ENCODE measurements at places on chromosomes 6 and 20. TPM values are rescaled to one million over a fixed set of nuclear protein-coding genes. Genes with fewer than 3 reads are reported as not detected.

DNA sequence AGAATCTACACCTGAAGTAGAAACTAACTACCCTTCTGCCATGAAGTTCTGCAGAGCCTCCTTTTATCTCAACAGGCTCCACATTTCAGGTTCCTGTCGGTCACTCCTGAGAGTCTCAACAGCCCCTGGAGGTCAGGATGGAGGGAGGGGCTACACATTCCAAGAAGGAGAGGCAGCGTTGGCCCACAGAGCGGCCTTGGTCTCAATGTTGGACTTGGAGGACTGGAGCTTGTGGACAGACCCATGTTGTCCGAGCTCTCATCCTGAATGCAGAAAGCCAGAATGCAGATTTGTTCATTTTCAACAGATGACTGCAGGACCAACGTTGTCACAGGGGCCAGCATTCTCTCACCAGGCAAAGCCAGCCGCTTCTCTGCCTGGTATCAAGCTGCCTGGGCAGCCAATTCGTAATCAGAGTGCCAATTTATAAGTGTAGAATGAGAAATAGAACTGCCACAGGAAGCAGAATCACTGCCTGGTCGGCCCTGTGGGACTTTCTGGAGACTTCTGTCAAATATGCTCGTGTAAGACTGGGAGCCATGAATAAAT is 212.5 kb upstream of the SNX9 start:
- no peak overlapping the region for H3K4me3 ChIP-seq
- H3K27me3 ChIP-seq, result no peaks in the 10 kb centered on the region
- no peak for DNase-seq
- H3K4me1 ChIP-seq, result peaks cover 44% of the 10 kb centered on the region

The GFRAL gene
- not detected for total RNA-seq

DNA sequence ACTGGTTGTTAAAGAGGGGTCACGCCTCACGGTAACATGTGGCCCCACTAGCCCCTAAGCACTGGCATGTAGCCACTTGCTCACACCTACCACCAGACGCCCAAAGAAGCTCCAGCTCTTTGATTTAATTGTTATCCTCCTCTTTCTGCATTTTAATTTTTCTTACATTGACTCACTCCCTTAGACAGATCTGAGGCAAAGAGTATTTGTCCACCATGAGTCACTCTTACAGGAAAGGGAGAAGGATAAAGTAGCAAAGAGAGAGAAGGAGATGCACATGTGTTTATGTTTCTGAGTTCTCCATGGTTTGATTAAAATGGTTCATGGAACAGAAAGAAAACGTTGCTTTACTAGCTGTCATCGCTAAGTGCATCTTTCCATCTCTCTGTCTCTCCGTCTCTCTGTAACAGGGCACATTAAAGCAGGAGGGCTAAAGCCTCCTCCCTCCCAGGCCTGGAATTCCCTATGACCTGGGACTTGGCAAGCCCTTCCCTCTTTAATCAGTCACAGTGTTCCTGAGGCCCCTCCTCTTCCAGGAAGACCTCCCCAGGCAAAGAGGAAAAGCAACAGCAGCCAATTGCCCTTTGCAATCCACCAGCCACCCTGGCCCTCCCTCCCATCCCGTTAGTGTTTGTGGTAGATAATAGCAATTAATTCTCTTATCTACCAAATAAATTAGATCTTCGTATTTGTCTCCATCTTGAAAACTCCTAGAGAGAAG is 112.8 kb upstream of the TSHZ2 start:
- DNase-seq, result no peak
- H3K27ac ChIP-seq, result no peak overlapping the region
- no peak overlapping the region for H3K4me3 ChIP-seq
- no peaks in the 10 kb centered on the region for H3K4me1 ChIP-seq
- H3K27me3 ChIP-seq, result no peaks in the 10 kb centered on the region

DNA sequence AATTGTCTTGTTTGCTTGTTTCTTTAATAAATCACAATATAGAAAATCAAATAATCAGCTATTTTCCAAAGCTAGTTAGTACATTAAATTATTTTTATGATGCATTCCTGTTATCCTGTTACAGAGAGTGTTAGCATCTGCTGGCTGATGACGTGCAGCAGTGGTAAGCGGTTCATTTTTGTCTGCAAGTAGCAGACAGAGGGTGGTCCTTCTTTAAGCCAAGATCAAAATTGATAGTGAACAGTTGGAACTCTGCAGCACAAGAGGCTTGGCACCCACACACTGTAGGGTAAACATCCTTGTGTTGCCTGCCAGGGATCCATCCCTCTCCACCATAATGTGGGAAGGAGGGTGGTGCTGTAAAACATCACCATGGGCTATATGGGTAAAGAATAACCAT is 158.3 kb downstream of the FRK start:
- H3K4me1 ChIP-seq, result no peaks in the 10 kb centered on the region
- H3K27me3 ChIP-seq, result no peaks in the 10 kb centered on the region
- DNase-seq, result no peak
- no peak overlapping the region for H3K4me3 ChIP-seq
- no peak overlapping the region for H3K27ac ChIP-seq

The TFB1M gene
- total RNA-seq, result 48.9 TPM

DNA sequence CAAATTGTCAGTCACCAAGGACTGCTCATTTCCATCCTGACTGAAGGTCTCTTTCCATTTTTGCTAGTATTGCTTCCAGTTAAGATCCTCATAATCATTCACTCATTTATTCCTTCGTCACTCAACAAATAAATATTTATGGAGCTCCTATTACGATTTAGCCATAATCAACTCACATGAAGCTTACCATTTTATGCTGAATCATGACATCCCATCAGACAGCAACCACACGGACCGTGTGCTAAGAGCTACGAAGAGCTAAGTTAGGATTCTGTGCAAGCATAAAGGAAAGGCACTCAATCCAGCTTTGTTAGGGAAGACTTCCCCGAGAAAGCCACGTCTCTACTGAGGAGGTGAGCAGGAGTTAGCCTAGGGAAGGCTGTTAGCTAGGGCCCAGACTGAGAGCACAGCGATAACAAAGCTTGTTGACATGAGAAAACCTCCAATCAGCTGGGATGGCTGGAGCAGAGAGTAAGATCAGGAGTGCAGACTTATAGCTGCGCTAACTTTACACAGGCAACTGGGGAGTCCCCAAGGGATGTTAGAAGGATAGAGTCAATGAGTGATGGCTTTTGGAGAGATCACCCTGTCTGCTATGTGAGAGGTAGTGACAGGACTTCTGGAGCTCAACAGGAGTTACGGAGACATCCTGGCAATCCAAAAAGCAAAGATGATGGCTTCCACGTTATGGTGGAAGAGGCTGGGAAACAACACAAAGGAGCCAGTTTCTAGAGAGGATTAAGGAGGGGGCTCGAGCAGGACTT is 2.6 kb upstream of the GID8 start:
- H3K36me3 ChIP-seq, result peaks cover 42% of the 10 kb centered on the region
- no peak overlapping the region for H3K4me3 ChIP-seq
- H3K27ac ChIP-seq, result no peak overlapping the region
- H3K27me3 ChIP-seq, result no peaks in the 10 kb centered on the region

- no peak overlapping the region for H3K27ac ChIP-seq
- H3K4me3 ChIP-seq, result no peak overlapping the region
- peaks cover 4% of the 10 kb centered on the region for H3K27me3 ChIP-seq
- DNase-seq, result no peak
Measured at GRCh38 chr6:87093651-87094050, 1.3 kb downstream of the CGA start.

- H3K36me3 ChIP-seq, result peaks cover 38% of the 10 kb centered on the region
- peaks cover 17% of the 10 kb centered on the region for H3K27me3 ChIP-seq
- DNase-seq, result no peak
- H3K27ac ChIP-seq, result no peak overlapping the region
- H3K4me3 ChIP-seq, result no peak overlapping the region
- H3K4me1 ChIP-seq, result 0 out of 2 replicates have a peak, but pooled peaks cover 4% of the 10 kb centered on the region
Measured at GRCh38 chr6:33193619-33194018, 1.4 kb upstream of the COL11A2 start.

- no peak for DNase-seq
- H3K4me1 ChIP-seq, result no peaks in the 10 kb centered on the region
- no peaks in the 10 kb centered on the region for H3K36me3 ChIP-seq
- 0 out of 2 replicates have a peak, but pooled peaks cover 3% of the 10 kb centered on the region for H3K27me3 ChIP-seq
Measured at GRCh38 chr6:169254456-169255316, 1.0 kb upstream of the THBS2 start.

DNA sequence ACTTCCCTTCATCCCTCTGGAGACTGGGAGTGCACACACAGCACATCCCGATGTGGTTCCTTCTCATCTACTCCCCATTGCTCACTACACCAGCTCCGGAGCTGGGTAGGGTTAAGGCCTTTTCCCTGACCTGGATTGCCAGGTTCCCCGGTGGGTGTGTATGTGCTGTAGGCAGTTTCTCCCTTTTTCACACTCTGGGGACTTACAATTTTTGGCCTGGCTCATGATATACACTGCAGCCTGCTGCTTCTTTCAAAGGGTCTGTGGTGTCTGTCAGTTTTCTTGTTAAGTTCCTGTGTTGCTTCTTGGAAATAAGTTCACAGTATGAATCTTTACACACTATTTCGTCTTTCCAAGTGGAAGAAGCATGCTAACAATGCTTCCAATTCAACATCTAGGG is 405.5 kb downstream of the UTRN start:
- H3K27ac ChIP-seq, result no peak overlapping the region
- DNase-seq, result no peak

DNA sequence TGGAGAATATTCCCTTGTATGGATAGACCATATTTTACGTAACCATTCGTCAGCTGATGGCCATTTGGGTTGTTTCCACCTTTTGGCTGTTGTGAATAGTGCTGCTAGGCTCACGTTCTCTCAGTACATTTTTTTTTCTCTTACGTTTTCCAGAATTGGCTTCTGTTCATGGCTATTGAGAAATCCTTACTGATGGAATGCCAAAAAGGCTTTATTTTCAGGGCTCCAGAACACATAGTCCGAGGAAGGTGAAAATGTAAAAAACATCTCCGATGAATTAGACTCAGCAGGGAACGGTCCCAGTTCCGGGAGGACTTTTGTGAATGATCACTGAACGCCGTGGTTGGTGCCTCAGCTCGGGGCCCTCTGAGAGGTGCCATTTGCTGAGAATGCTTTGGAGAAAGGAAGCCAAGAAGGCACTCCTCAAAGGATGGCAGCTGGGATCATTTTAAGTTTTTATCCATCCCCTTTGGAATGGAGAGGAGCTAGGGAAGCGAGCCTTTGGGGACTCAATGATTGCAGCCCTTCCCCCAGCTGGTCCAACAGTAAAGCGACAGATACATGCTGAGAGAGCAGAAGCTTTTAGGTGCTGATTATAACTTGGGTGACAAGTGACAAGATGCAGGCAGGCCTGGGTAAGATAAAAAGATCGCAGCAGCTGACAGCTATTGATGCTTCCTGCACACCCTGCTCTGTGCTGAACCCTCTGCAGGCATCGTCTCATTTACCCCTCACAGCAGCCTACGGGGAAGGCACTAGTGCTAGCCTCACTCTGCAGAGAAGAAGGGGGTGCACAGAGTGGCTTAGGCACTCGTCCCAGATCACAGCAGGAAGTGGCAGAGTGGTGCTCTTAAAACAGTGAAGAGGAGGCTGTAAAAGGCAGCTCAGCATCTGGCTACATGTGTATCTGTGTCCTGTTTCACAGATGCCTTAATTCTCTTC is 133.4 kb upstream of the KCNG1 start:
- no peaks in the 10 kb centered on the region for H3K4me1 ChIP-seq
- no peaks in the 10 kb centered on the region for H3K36me3 ChIP-seq
- H3K4me3 ChIP-seq, result no peak overlapping the region
- H3K27me3 ChIP-seq, result peaks cover 51% of the 10 kb centered on the region
- no peak overlapping the region for H3K27ac ChIP-seq
- no peak for DNase-seq

GRCh38 chr20:34296468-34296867 is 6.7 kb downstream of the AHCY start:
- no peak for DNase-seq
- peaks cover 29% of the 10 kb centered on the region for H3K36me3 ChIP-seq
- no peak overlapping the region for H3K4me3 ChIP-seq
- no peak overlapping the region for H3K27ac ChIP-seq
- peaks cover 13% of the 10 kb centered on the region for H3K4me1 ChIP-seq
- no peaks in the 10 kb centered on the region for H3K27me3 ChIP-seq

DNA sequence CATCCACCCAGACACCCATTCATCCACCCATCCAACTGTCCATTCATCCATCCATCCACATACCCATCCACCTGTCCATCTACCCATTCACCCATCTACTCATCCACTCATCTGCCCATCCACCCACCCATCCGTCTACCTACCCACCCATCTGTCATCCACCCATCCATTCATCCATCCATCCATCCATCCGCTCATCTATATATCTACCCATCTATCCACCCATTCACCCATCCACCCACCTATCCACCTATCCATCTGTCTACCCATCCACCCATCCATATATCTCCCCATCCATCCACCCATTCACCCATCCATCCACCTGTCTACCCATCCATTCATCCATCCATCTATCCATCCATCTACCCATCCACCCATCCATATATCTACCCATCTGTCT is 30.7 kb downstream of the ARMC2 start:
- H3K4me3 ChIP-seq, result no peak overlapping the region
- H3K4me1 ChIP-seq, result peaks cover 6% of the 10 kb centered on the region
- no peak for DNase-seq
- no peaks in the 10 kb centered on the region for H3K36me3 ChIP-seq

The FLRT3 gene
- total RNA-seq, result 1.3 TPM

- H3K36me3 ChIP-seq, result no peaks in the 10 kb centered on the region
- DNase-seq, result no peak
- H3K27me3 ChIP-seq, result no peaks in the 10 kb centered on the region
Measured at GRCh38 chr6:129542705-129543104, 167.3 kb downstream of the ARHGAP18 start.

GRCh38 chr20:6037082-6037481 is 16.8 kb downstream of the LRRN4 start:
- H3K4me1 ChIP-seq, result no peaks in the 10 kb centered on the region
- no peaks in the 10 kb centered on the region for H3K27me3 ChIP-seq
- H3K27ac ChIP-seq, result no peak overlapping the region
- H3K4me3 ChIP-seq, result no peak overlapping the region
- peaks cover 65% of the 10 kb centered on the region for H3K36me3 ChIP-seq

The YIPF3 gene
- total RNA-seq, result 59.2 TPM

The DEFB132 gene
- total RNA-seq, result not detected

Data from SJSA1 (cell line).